ENCODE measurements at places on chromosomes 12 and 14.

- DNase-seq: peak; percentile 83
These were observed at the start of gene PTPN21 for GRCh38 chr14:88554457-88555286. Gene PTPN21 (minus strand): TSS chr14:88555007. CDS start chr14:88550417, 4,590 bp downstream.

GRCh38 chr14:76812093-76812421, 625 bp downstream of the ANGEL1 start:
- no peak for DNase-seq

- DNase-seq: peak; percentile 86
These were observed 26.1 kb upstream of the UBC start for GRCh38 chr12:124940393-124941169.

- DNase-seq: no peak
These were observed 23.5 kb downstream of the IFNG-AS1 start for GRCh38 chr12:68012712-68013111.

DNA sequence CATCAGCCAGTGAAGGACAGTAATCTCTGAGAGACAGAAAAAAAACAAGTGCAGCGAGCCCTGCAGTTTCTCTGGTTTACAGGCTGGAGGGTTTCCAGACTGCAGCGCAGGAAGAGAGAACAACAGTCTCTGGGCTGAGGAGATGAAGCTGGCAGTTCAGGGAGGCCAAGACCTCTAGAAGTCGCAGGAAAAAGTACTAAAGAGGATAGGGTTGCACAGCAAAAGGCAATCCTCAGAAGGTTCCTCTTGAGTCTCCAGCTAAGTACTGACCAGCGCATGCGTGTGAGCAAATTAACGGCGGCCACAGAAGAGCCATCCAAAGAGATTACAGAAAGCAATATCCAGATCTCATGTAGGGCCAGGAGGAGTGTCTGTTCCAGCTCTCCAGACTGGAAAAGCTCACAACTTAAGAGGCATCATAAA, 12.2 kb upstream of the CCDC60 start:
- DNase-seq: no peak

DNA sequence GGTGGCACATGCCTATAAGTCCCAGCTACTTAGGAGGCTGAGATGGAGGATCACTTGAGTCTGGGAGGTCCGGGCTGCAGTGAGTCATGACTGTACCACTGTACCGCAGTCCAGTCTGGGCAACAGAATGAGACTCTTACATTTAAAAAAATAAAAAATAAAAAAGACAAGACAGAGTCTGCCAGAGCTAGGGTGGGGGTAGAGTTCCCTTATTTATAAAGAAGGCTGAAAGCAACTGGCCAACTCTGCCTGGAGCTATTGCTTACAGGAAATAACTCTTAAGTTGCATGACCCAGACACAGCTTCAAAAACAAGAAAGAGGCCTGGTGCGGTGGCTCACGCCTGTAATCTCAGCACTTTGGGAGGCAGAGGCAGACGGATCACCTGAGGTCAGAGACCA, 31.5 kb downstream of the NUMB start:
- no peak for DNase-seq

- DNase-seq: no peak
These were observed 143.6 kb downstream of the PAWR start for GRCh38 chr12:79547044-79547734.

- DNase-seq: no peak
These were observed 107.1 kb downstream of the PAX9 start for GRCh38 chr14:36768638-36769337.

DNA sequence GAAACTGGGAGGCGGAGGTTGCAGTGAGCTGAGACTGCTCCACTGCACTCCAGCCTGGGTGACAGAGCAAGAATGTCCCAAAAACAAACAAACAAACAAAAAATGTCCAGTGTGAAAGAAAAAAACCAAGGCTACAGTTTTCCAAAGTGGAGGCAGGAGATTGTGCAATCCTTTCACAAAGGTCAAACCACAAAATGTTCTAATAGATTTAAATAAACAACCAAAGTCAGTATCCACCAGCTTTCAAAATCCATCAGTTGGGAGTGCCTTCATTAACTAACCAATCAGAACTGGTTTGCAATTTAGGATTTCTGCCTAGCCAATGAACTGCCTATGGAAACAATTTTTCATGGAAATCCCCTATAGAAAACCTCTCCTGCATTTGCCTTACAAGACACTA, 52.3 kb upstream of the TRIM9 start:
- no peak for DNase-seq

All from left forelimb (tissue), 1 donor.